Retinal pigment epithelial cell (primary cell): ENCODE measurements at places on chromosomes 1 and 21.

GRCh38 chr1:174217787-174218574 is 58.7 kb downstream of the RABGAP1L start:
- DNase-seq = peak; percentile 66

GRCh38 chr1:228340686-228341449 is 65.8 kb downstream of the TRIM11 start:
- no peak for DNase-seq

GRCh38 chr1:156896490-156897033 is 3.0 kb downstream of the PEAR1 start:
- peak; percentile 79 for DNase-seq

DNA sequence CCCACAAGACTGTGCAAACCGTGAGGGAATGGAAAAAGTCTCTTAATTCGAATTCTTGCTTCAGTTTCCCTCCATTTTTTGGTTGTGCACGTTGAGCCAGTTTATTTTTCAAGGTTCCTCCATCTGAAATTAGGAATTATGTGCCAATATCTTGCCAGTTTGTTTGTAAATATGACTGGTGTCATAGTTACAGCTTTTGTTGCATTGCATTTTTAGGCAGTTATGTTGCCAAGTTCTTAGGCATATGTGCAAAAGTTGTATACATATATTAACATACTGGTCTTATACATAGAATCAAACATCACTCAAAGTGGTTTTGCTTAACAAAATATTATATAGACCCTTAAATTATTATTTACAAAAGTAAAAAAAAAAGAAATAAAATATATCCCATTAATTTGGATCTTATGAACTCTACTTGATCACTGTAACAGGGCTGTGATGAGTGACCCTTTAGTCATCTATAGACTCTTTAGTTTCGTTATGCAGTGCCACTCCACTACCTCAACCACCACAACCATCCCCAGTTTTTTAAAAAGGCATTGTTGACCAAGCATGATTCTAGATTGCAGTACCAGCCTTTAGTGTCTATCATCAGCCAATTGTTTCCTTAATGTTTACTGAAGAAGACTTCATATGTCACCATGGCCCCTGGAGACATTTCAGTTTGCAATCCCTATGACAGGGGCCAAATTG is 20.9 kb upstream of the DYNLT5 start:
- no peak for DNase-seq

DNA sequence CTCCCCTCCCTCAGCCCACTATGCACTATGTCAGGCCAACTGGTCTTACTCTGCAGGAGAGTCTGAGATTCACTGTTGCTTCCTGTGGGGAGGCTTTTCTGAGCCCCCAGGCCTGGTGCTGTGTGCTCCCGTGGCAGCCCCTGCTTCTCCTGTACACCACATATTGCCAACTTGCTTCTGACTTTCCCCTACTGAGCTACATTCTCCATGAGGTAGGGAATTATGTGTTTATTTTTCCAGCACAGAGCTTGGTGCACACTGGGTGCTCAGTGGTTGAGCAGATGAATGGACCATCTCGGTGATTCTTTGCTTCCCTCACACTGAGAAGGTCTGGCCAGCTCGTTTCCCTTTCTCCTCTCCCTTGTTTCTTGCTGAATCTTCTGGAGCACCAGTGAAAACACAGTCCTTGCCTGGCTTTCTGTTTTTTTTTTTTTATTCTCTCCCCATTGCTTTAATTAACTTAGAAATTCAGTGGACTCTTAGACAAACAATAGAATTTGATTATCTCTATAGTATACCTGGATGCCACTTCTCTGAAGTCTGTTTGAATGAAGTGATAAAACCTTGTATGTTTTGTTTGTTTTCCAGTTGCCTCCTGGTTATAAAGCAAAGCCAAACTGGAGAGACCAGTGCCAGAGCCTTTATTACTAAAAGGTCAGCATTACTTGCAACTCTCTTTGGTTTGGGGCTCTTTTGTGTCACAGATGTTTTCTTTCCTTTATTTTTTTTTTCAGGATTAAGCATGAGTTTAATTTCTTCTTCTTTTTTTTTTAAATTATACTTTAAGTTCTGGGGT is 50.3 kb upstream of the CNIH3 start:
- no peak for DNase-seq

GRCh38 chr1:8858888-8859706 is 19.4 kb downstream of the ENO1 start:
- DNase-seq = no peak
